ENCODE measurements at places on chromosomes 7 and 10. TPM values are rescaled to one million over a fixed set of nuclear protein-coding genes. Genes with fewer than 3 reads are reported as not detected.
A peak's percentile ranks its signal among the peaks of the same experiment; 100 is the strongest.

The SPACDR gene
- 4.1 TPM for total RNA-seq

The FOXP2 gene
- not detected for total RNA-seq

The TDRD1 gene
- 0.04 TPM for total RNA-seq

The PIK3AP1 gene
- 0.72 TPM for total RNA-seq

The MYH16 gene
- total RNA-seq: not detected

The GPR22 gene
- not detected for total RNA-seq

The STAMBPL1 gene
- total RNA-seq: 39.7 TPM

The PRSS2 gene
- total RNA-seq: not detected

The ACBD7 gene
- total RNA-seq: 9.2 TPM

The PPP1R3C gene
- not detected for total RNA-seq

The C10orf53 gene
- total RNA-seq: not detected

- H3K27me3 ChIP-seq: peaks cover 42% of the 10 kb centered on the region
- H3K27ac ChIP-seq: no peak within 1 kb of the TSS
- H3K4me1 ChIP-seq: peaks cover 7% of the 10 kb centered on the region
- no peaks in the 10 kb centered on the region for H3K36me3 ChIP-seq
- no peak for DNase-seq
Measured at GRCh38 chr7:11831736-11832495, at the start of gene THSD7A. Gene THSD7A, minus strand, starts transcription at chr7:11832198. Its CDS starts 252 bp downstream, at chr7:11831946.

DNA sequence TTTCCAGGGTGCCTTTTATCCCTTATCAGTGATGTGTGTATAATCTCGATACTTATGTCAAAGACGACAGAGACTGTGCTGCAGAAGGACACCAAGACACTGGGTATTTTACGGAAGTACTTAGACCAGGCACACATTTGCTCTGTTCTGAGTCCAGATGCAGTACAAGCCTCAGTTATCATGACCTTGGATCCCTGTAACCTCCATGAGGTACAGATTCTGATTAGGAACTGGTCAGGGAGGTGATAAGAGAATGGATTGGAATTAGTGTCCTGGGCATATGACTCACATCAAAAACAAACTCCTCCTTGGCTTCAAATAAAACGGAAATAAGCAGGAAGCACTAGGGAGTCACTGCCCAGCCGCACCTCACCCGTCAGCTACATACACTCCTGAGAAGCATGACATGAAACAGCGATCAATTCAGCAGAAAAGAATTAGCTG is 146.5 kb downstream of the SFMBT2 start:
- H3K27me3 ChIP-seq: no peaks in the 10 kb centered on the region
- no peak for DNase-seq
- no peak overlapping the region for H3K27ac ChIP-seq
- peaks cover 10% of the 10 kb centered on the region for H3K36me3 ChIP-seq
- H3K4me1 ChIP-seq: peaks cover 36% of the 10 kb centered on the region

DNA sequence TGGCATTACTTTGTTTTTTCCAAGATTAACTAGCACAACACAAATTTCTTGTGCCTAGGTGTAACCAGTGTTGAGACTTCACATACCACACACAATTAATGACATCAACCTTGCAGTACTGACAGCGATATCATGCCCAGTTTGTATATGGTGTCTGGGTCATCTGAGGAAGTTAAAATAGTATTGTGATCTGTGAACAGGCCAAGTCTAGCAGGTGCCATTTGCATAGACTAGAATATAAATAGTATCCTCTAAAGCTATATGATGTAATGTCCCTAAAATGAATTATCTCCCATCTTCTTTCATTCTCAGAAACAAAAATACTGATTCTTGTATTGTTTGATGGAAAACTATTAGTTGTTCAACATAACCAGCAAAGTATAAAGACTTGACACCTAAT is 175.8 kb upstream of the KAT6B start:
- H3K36me3 ChIP-seq: peaks cover 5% of the 10 kb centered on the region
- no peaks in the 10 kb centered on the region for H3K27me3 ChIP-seq
- H3K4me3 ChIP-seq: no peak overlapping the region
- no peak for DNase-seq
- no peak overlapping the region for H3K27ac ChIP-seq

DNA sequence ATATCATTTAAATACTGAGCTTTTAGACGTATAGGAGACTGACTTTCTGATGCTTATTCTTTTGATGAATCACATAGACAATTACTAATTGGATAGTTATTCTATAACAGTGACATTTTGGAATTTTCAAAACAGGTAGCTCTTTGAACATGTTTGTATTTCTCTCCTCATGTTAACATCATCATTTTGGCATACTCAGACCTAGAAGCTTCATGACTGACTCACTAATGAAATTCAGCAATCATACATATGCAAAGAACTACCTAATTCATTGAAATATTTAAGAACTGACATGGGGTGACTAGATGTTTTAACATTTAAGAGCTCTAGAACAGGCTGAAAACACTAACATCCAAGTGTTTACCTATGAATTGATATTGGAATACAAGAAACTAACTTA is 192.3 kb downstream of the VTI1A start:
- DNase-seq: no peak
- H3K27ac ChIP-seq: no peak overlapping the region
- H3K4me3 ChIP-seq: no peak overlapping the region
- no peaks in the 10 kb centered on the region for H3K27me3 ChIP-seq
- no peaks in the 10 kb centered on the region for H3K4me1 ChIP-seq
- no peaks in the 10 kb centered on the region for H3K36me3 ChIP-seq

- peaks cover 32% of the 10 kb centered on the region for H3K4me1 ChIP-seq
- no peak for DNase-seq
- peaks cover 21% of the 10 kb centered on the region for H3K27me3 ChIP-seq
- H3K36me3 ChIP-seq: peaks cover 3% of the 10 kb centered on the region
Measured at GRCh38 chr10:79070606-79071395, 2.0 kb downstream of the ZMIZ1 start.

DNA sequence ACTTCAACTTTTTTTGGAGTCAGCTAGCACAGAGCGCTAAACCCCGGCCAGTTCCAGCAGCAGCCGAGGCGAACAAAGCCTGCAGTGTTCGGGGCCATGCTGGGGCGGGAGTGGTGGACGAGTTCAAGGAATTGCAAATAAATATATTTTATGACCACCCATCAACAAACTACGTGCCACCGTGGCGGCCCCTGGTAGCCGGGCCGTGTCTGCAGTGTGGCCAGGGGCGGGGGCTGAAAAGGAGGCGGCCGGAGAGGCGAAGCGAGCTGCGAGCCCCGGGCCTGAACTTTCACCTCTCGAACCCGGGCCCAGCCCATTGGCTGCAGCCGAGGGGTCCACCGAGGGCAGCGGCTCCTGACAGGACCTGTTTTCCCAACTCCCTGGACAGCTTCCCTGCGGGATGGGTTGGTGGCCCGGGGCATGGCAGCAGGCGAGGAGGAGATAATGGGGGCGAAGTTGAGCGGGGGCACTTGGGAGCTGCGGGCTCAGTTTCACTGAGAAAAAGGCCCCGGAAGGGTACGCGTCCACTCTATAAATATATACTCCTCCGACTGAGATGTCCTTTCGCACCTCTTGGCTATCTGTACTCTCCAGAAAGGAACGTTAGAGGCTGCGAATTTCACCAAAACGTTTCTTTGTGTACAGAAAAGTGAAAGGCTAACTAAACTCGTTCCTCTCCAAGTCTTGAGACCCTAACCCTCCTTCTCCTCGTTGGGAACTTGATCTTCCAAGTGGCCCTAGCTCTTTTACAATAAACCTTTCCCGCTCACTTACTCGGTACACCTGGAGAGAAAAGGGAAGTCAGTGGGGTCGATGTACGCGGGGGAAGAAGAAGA is 164.6 kb upstream of the PPP1R3A start:
- H3K27me3 ChIP-seq: peaks cover 82% of the 10 kb centered on the region
- peaks cover 37% of the 10 kb centered on the region for H3K4me1 ChIP-seq
- H3K36me3 ChIP-seq: no peaks in the 10 kb centered on the region
- peak overlapping the region; percentile 46 for H3K27ac ChIP-seq
- DNase-seq: no peak
- H3K4me3 ChIP-seq: no peak overlapping the region

DNA sequence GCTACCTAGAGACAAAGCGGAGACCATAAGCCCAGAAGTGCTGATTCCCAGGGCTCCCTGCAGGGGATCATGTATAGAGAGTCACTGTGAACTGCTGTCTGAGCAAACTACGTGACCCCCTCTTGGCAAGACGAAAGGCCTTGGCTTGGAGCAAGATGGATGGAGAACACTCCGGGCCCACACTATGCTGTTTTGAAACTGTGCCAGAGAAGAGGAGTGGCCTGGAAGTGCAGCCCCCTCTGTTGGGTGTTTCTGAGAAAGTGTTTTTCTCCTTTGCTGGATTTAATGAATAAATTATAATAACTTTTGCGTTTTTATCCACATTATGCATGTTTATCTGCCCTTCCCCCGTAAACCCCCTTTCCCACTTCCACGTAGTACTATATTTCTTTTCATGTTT is 639.3 kb upstream of the GALNT17 start:
- no peak overlapping the region for H3K27ac ChIP-seq
- no peaks in the 10 kb centered on the region for H3K36me3 ChIP-seq
- no peaks in the 10 kb centered on the region for H3K27me3 ChIP-seq
- DNase-seq: no peak
- no peak overlapping the region for H3K4me3 ChIP-seq

DNA sequence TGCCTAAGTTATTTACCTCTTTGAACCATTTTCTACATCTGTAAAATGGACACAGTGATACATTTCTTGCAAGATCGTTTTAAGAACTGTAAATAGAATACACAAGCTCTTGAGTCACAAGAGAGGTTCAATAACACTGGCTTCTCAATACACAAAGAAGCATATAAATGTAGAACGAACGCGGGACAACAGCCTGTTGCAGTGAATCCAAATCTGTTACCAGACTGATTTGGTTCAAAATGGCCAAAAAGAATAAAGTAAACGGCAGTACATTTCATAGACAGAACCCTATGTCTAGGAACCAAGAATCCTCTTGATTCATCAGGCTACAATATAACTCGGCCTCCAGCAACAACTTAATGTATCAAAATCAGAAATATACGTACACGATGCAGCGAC is 701 bp downstream of the MTPAP start:
- peaks cover 8% of the 10 kb centered on the region for H3K27me3 ChIP-seq
- H3K27ac ChIP-seq: peak overlapping the region; percentile 97
- H3K4me1 ChIP-seq: peaks cover 36% of the 10 kb centered on the region
- peak overlapping the region; percentile 98 for H3K4me3 ChIP-seq
- no peak for DNase-seq

- H3K4me1 ChIP-seq: peaks cover 13% of the 10 kb centered on the region
- H3K27ac ChIP-seq: no peak overlapping the region
- H3K4me3 ChIP-seq: no peak overlapping the region
- no peaks in the 10 kb centered on the region for H3K27me3 ChIP-seq
- DNase-seq: peak; percentile 84
Measured at GRCh38 chr7:77759294-77759889, 38.8 kb downstream of the TMEM60 start.

GRCh38 chr7:117751775-117752174 is 121.5 kb downstream of the CTTNBP2 start:
- H3K27me3 ChIP-seq: no peaks in the 10 kb centered on the region
- no peak overlapping the region for H3K27ac ChIP-seq
- H3K36me3 ChIP-seq: no peaks in the 10 kb centered on the region
- H3K4me3 ChIP-seq: no peak overlapping the region

DNA sequence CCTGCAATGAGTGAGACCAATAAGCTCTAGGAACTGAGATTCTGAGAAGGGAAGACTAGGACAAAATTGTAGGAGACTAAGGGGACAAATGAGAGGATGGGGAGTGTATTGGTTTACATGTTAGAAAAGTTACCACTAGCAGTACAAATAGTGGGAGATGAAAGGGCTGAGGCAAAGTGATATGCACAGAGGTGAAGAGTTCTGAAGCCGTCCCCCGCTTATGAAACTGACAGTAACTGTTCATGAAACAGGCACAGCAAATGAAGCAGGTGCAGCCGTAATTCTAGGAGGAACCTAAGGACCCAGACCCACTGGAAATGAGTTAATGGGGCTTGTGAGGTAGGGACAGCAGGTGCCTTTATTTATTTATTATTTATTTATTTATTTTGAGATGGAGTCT is 211.3 kb downstream of the PRKG1 start:
- no peaks in the 10 kb centered on the region for H3K27me3 ChIP-seq
- DNase-seq: no peak
- no peaks in the 10 kb centered on the region for H3K36me3 ChIP-seq
- no peak overlapping the region for H3K27ac ChIP-seq

GRCh38 chr7:18494821-18495408 is 634 bp upstream of the HDAC9 start:
- DNase-seq: no peak
- H3K4me1 ChIP-seq: peaks cover 2% of the 10 kb centered on the region
- no peaks in the 10 kb centered on the region for H3K36me3 ChIP-seq
- no peak overlapping the region for H3K27ac ChIP-seq

DNA sequence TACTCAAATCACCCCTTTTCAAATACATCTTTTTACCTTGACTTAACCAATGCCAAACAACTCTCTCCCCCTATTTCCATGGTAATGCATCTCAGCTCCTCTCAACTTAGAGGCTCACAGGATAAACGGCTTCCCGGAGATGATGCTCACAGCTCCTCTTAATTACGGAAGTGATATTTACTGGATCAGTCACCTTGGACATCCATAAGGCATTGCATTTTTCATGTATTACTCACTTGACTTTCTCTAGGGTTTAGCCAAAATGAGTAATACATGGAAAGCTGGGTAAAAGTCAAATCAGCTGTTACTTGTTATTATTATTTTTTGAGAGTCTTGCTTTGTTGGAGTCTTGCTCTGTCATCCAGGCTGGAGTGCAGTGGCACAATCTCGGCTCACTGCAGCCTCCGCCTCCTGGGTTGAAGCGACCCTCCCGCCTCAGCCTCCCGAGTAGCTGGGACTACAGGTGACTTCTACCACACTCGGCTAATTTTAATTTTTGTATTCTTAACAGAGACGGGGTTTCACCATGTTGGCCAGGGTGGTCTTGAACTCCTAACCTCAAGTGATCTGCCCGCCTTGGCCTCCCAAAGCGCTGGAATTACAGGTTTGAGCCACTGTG is 73.3 kb upstream of the RHEB start:
- no peaks in the 10 kb centered on the region for H3K27me3 ChIP-seq
- no peak overlapping the region for H3K27ac ChIP-seq
- H3K4me3 ChIP-seq: no peak overlapping the region
- peaks cover 5% of the 10 kb centered on the region for H3K36me3 ChIP-seq
- peaks cover 1% of the 10 kb centered on the region for H3K4me1 ChIP-seq
- DNase-seq: no peak

DNA sequence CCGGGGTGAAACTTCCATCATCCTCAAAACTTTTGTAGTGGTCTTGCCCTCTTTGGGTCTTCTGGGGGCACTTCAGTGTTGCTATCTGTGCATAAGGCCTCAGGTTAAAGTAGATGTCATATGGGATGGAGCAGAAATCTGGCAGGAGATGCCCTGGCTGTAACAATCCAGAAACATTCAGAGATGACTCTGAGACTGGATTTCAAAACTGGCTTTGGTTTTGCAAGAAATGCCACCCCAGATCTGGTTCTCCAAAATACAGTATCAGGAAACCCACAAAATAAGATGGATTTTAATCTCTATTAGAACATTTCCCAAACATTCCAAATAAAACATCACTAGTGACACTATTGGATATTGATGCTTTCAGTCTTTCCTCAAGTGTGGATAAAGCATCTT is 191.5 kb downstream of the REEP3 start:
- no peak overlapping the region for H3K4me3 ChIP-seq
- H3K27me3 ChIP-seq: no peaks in the 10 kb centered on the region
- no peak for DNase-seq
- H3K4me1 ChIP-seq: peaks cover 8% of the 10 kb centered on the region

Data from activated CD4-positive, alpha-beta T cell treated with anti-CD3 and anti-CD28 coated beads, Interleukin-2, amount 10 ng/mL, durations not matched to agents 7 days and 5 days (primary cell).